ENCODE measurements at places on chromosomes 3 and 15. TPM values are rescaled to one million over a fixed set of nuclear protein-coding genes. Genes with fewer than 3 reads are reported as not detected.

The SLC12A1 gene
- total RNA-seq: not detected

The SLC30A4 gene
- total RNA-seq: 11.6 TPM

DNA sequence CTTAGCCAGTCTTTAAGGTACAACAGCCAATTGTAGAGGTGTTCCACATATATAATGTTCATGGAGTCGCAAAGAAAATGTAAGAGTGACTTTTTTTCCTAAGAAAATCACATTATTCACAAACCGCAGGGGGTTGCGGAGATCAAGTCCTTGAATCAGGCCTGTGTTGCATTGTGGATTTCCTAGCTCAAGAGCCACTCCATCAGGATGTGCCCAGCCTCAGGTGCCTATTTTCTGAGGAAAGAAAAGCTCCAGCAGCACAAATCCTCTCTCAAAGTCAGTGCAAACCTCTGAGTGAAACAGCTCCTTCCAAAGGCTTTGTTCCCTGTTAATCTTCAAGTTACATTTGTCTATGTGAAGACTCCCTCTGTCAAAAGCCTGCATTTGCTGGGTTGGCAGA is 349.4 kb downstream of the CLSTN2 start:
- H3K4me3 ChIP-seq: no peak overlapping the region
- no peaks in the 10 kb centered on the region for H3K27me3 ChIP-seq
- H3K4me1 ChIP-seq: no peaks in the 10 kb centered on the region
- H3K27ac ChIP-seq: no peak overlapping the region

DNA sequence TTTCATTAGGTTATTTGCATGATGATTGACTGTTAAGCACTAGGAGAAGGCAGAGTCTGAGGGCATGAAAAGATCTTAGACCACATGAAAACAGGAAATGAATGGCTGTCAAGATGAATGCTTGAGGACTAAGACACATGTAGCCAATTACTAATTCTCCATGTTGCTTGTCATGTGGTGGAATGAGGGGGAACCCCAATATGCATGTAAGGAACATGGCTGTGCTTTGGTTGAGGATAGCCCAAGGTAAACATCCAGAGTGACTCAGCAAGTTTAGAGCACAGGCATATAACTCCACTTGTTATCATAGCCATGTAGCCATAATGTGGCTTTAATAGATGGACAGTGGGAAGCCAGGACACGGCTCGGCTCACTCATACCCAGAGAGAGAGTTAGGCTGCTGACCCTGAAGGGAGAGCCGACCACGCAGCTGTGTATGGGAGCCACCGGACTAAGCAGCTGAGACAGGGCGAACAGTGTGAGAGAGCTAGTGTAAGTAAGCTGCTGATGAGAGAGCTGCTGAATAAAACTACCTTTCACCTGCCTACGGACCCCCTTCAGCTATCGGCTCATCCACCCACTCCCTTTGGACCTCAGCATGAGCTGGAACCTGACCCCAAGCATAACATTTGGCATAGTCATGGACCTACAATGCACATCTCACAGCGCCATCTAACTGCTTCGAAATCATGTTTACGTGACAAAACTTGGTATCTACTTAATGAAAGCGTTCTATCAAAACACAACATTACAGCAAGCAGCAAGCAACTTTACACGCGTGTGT is 37.6 kb downstream of the ANO10 start:
- H3K27ac ChIP-seq: no peak overlapping the region
- H3K4me1 ChIP-seq: peaks cover 19% of the 10 kb centered on the region
- no peaks in the 10 kb centered on the region for H3K36me3 ChIP-seq

DNA sequence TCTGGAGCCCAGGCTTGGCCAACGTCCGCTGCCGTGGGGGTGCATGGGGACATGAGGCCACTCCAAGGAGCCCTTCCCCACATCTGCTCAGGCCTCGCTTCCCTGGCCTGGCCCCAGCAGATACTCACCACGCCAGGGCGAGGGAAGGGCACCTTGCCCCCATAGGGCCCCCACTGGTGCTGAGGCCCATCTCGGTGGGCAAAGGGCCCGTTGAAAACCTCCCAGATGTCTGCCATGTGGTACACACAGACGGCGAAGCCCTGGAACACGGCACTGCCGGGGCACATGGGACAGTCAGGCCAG is 4.7 kb downstream of the SEMA3G start:
- H3K27me3 ChIP-seq: no peaks in the 10 kb centered on the region
- DNase-seq: peak; percentile 49
- H3K27ac ChIP-seq: no peak overlapping the region
- no peaks in the 10 kb centered on the region for H3K36me3 ChIP-seq

DNA sequence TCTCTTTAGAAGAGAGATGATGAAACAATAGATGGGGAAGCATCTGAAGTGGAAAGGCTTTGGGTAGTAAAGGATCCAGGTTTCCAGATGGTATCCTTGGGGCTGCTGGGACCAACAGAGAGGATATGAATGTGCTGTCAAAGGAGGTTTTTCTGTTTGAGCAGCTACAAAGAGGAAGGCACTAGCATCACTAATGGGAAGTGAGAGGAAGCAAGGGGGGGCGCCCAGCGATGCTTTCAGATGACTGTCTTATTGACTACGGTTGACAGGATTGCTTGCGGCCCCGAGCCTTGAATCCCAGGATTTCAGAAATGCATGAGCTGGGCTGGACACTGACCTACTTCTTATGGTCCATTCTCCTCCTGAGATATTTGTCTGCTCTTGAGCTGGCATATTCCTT is 103.8 kb upstream of the GALNT15 start:
- peaks cover 12% of the 10 kb centered on the region for H3K4me1 ChIP-seq
- H3K27me3 ChIP-seq: no peaks in the 10 kb centered on the region
- no peak overlapping the region for H3K4me3 ChIP-seq
- H3K27ac ChIP-seq: no peak overlapping the region
- no peaks in the 10 kb centered on the region for H3K36me3 ChIP-seq
- no peak for DNase-seq

DNA sequence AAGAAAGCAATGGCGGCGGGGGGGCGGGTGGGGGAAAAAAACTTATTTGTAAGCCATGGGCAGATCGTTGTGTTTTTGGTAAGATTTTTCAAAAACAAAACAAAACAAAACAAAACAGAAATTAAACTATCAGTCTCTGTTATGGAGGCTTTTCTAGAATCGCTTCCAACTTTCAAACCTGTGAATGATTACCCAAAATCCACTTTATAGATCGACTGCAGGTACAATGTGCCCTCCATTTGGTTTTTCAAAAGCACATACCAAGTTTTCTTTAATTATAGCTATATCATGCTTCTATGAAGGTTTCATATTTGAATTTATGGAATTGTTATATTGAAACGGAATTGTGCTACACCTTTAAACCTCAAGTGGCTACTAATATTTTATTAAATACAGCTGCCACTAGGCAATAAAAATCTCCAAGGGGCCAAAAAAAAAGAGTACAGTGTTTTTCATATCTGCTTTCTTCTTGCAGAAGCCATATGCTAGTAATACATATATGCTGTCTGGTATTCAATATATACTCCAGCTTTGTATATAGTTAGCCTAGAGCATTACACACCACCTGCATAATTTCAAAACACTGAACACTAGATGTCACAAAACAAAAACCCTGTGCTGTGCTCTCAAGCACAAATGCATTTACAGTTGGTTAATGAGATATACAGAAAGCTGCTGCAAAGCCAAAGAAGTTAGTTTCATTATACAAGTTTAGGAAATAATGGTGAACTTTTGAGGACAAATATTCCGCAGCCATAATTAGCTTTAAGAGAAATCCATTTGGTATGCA is 683.8 kb upstream of the NR2F2 start:
- no peaks in the 10 kb centered on the region for H3K4me1 ChIP-seq
- H3K27ac ChIP-seq: no peak overlapping the region
- H3K27me3 ChIP-seq: no peaks in the 10 kb centered on the region
- H3K4me3 ChIP-seq: no peak overlapping the region
- no peak for DNase-seq

- H3K27ac ChIP-seq: no peak overlapping the region
- no peaks in the 10 kb centered on the region for H3K27me3 ChIP-seq
- H3K4me3 ChIP-seq: no peak overlapping the region
- peaks cover 11% of the 10 kb centered on the region for H3K36me3 ChIP-seq
- no peaks in the 10 kb centered on the region for H3K4me1 ChIP-seq
- no peak for DNase-seq
Observed at GRCh38 chr15:30963681-30964080, 27.7 kb downstream of the MTMR10 start.

- H3K27ac ChIP-seq: no peak overlapping the region
- H3K4me1 ChIP-seq: peaks cover 14% of the 10 kb centered on the region
- DNase-seq: no peak
- H3K4me3 ChIP-seq: no peak overlapping the region
Observed at GRCh38 chr15:84781495-84781894, 33.1 kb downstream of the ZNF592 start.

- peaks cover 4% of the 10 kb centered on the region for H3K36me3 ChIP-seq
- no peak overlapping the region for H3K27ac ChIP-seq
- no peaks in the 10 kb centered on the region for H3K4me1 ChIP-seq
- DNase-seq: no peak
- no peak overlapping the region for H3K4me3 ChIP-seq
Observed at GRCh38 chr3:170278627-170279026, 56.4 kb downstream of the PRKCI start.
